ENCODE measurements at places on chromosomes 4 and X.

DNA sequence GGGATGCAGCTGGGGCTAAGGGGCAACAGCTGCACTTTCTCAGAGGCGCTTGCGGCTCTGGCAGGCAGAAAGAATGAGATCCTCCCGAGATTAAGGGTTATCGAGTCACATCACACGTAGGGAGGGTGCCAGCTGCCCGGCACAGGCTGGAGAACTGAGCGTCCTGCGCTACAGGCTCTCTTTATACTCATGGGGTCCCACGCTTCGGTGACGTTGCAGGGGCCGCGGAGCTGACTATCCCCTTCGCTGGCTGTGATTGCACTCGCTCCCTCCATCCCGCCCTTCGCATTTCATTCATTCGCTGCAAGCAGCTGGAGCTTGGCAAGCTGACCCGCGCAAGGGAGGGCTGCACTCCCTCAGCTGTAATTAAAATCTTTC is at the start of gene TACR3:
TSS of gene TACR3 (minus strand) at position 156 of the 378 bp plus-strand sequence. CDS start 310 bp downstream, outside the sequence.
- DNase-seq = peak; percentile 50

- no peak for DNase-seq
These were observed 105.3 kb downstream of the KDR start for GRCh38 chr4:55020131-55020530.

GRCh38 chr4:121736735-121737351 is 28.1 kb downstream of the SMIM43 start:
- no peak for DNase-seq

- DNase-seq = peak; percentile 51
These were observed at the start of gene PDLIM3 for GRCh38 chr4:185534866-185535611. Gene PDLIM3, minus strand, starts transcription at chr4:185535507. Its CDS starts 73 bp downstream, at chr4:185535434.

- DNase-seq = no peak
These were observed 758 bp upstream of the NR3C2 start for GRCh38 chr4:148442832-148443511.

- DNase-seq = no peak
These were observed 93.0 kb downstream of the HDAC8 start for GRCh38 chrX:72479324-72480274.
